ENCODE measurements at places on chromosomes 2 and 18. TPM values are rescaled to one million over a fixed set of nuclear protein-coding genes. Genes with fewer than 3 reads are reported as not detected.

The CIDEA gene
- 0.52 TPM for total RNA-seq

The SP140 gene
- not detected for total RNA-seq

The GAREM1 gene
- total RNA-seq: 0.17 TPM

The SMYD1 gene
- not detected for total RNA-seq

The ANKRD30BL gene
- not detected for total RNA-seq

Data from dermis lymphatic vessel endothelial cell (primary cell).